ENCODE measurements at places on chromosomes 4 and X.

DNA sequence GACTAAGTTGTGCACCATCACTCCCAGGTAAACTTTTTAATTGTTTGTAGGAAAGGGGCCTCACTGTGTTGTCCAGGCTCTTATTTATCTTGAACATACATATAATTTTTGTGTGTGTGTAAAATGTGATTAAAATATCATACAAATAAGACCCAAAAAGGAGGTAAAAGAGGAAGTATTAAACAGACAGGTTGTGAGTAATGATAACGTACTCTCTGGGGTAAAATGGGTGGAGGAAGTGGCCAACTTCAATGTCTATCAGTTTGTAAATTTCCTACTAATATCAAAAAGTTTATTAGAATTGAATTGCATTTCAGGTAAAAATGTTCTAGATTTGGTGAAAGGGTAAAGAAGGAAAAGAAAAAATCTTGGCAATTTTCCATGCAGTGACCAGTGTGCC lies 48.8 kb downstream of the SULT1E1 start:
- no peak for DNase-seq

GRCh38 chr4:152189451-152190179 lies 346.3 kb downstream of the FBXW7 start:
- peak; percentile 16 for DNase-seq

- DNase-seq: no peak
Observed at GRCh38 chr4:187387739-187388138, 607.8 kb upstream of the ZFP42 start.

- DNase-seq: no peak
Observed at GRCh38 chrX:44306356-44306755, 37.1 kb downstream of the EFHC2 start.

DNA sequence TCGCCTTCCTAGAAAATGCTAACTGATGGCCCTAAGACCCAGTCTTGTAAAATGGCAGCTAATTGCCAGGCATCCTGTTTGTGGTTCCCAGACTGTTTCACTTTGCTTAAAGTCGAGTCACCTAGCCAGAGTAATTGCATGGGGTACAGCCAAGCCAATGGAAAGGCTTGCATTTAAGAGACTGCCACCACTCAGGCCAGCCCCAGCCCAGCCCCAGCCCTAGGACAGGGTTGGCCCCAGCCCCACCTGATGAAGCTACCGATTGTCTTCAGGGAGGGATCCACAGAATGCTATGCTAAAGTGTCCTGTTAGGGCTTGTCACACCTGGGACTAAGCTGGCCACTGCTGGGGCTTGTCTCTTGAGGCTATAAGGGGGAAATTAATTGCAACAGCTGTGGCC lies 194.6 kb upstream of the KLF3 start:
- no peak for DNase-seq

GRCh38 chr4:94448815-94449375 lies 2.8 kb upstream of the PDLIM5 start:
- no peak for DNase-seq

GRCh38 chr4:106930522-106930921 lies 105.6 kb downstream of the DKK2 start:
- no peak for DNase-seq

DNA sequence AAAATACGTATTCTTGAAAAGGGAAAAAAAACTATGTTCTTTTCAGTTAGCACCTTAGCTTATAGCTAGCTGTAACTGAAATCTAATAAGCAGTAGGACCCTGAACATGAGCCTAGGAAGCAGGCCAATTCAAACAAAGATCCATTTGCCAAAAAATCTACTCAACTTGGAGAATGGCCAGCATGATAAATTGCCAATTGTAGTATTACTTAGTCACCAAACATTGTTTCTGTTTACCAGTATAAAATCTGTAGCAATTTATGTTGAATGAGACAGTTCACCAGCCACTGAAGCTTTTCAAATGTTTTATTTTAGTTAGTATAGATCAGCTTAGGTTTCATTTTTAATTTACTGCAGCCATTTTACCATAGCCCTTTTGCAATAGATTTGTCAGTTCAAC lies 323.6 kb upstream of the DIPK2B start:
- no peak for DNase-seq

DNA sequence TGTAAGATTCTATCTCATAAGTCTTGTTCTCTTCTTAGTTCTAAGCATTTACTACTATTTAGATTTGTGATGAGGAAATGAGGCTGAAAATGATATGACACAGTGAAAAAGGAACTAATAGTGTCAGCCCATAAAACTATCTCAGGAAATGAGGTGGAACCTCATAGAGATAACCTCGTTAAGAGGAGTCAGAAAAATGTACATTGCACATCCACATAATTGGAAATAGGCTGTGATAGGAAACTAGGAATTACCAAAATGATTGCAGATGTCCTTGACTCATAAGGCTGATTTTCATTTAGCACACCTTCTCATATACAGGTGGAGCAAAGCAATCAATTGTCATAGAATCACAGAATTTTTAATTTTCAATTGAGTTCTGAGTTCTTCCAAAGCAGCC lies 26.8 kb downstream of the ANXA10 start:
- no peak for DNase-seq

GRCh38 chr4:147425019-147425418 lies 55.9 kb upstream of the EDNRA start:
- no peak for DNase-seq

Measured in COR-L47 (cell line).